ENCODE measurements at places on chromosomes 3 and 15. TPM values are rescaled to one million over a fixed set of nuclear protein-coding genes. Genes with fewer than 3 reads are reported as not detected.

- no peak for DNase-seq
Measured at GRCh38 chr3:120801484-120801883, 58.9 kb downstream of the GTF2E1 start.

DNA sequence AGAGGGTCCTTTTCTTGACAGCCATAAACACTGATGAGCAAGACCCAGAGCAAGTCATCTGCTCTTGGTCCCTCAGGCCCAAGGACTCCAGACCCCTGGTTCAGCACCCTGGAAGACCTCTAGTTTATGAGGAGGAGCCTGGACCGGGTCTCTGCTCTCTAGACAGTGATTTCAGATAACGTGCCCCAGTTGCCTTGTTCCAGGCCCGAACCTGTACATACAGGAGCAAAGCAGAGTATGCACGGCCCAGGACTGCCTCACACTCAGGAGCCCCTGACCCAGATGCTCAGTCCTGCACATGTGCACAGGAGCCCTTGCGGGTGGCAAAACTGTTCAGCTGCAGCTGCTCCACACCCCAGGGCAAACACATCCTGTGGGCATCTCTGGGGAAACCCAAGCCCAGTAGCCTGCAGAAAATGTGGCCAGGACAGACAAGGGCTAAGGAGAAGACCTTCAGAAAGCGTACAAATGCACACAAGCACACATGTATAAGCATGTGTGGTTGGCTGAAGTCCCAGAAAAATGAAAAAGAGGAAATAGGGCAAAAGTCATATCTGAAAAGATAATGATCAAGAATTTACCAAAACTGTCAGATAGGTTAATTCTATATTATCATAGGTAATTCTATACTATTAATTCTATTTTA, 59.9 kb upstream of the CORO2B start:
- DNase-seq: no peak

The JMJD7 gene
- polyA plus RNA-seq: 13.6 TPM

- DNase-seq: no peak
Measured at GRCh38 chr3:186318135-186318534, 43.9 kb downstream of the DGKG start.

The RTP1 gene
- polyA plus RNA-seq: not detected

The PLA2G4D gene
- polyA plus RNA-seq: 0.07 TPM

DNA sequence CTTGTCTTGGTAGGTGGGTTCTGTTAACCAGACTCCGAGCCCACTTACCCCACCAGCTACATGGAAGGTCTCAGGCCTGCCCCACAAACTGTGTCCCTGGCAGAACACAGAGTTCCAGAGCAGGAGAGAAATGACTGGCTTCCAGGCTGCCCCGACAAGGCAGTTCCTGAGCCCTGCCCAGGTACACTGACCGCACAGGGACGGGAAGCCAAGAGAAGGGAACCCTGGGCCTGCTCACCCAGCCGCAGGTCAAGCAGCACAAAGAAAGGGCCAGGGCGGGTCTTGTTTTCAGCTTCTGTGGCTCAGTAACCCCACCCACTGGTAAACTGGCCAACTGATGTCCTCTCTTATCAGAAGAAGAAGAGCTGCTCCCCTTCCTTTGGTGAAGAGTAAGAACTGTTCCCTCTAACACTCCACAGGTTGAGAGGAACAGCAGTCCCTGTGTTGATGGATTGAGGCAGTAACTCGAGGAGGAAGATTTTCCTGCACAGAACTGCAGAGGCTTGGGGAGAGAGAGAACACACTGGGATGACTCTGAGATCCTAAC, 68.4 kb downstream of the CRTC3 start:
- no peak for DNase-seq

The TRIM71 gene
- 10.4 TPM for polyA plus RNA-seq

DNA sequence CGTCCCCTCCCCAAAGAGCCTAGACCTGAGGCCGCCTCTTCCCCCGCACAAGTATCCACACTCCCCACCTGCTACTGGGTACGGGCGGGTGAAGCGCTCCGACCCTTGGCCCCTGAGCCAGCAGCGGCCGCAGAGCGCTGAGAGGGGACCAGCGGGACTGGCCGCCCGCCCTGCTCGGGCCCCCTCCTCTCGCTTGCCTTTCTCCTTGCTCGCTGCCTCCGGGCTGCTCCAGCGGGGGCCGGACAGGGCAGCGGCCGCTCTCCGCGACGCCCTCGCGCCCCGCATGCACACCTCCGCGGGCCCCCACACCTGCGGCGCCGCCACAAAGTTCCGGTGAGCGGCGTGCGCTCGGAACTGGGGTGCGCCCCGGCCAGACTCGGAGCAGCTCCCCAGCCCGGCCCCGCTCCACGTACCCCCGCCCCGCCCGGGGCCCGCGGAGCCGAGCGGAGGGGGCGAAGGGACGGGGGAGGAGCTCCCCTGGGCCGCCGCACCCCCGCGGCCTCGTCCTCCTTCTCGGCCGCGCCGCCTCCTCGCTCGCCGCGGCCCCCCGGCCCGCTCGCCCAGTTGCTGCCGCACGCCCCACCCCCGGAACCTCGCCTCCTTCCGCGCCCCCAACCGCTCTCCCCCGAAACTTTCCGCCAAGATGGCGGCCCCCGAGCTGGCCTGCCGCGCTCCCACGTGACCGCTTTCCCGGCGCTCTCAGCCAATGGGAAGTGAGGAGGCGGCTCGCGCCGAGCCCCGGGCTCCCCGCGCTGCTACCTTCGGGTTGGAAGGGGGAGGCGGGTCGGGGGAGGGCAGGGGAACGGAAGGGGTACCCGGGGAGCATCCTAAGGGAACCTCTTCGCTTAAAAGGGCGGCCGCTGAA, 704 bp downstream of the DLG1 start:
- peak; percentile 88 for DNase-seq

The GOLGA8G gene
- polyA plus RNA-seq: 0.08 TPM

GRCh38 chr3:52521881-52522650, 11.6 kb downstream of the NT5DC2 start:
- no peak for DNase-seq

- DNase-seq: no peak
Measured at GRCh38 chr3:52398670-52399081, 46.2 kb downstream of the SEMA3G start.

The ACVR2B gene
- polyA plus RNA-seq: 23.5 TPM

GRCh38 chr3:23442598-23443383, 239.7 kb downstream of the UBE2E2 start:
- DNase-seq: no peak

DNA sequence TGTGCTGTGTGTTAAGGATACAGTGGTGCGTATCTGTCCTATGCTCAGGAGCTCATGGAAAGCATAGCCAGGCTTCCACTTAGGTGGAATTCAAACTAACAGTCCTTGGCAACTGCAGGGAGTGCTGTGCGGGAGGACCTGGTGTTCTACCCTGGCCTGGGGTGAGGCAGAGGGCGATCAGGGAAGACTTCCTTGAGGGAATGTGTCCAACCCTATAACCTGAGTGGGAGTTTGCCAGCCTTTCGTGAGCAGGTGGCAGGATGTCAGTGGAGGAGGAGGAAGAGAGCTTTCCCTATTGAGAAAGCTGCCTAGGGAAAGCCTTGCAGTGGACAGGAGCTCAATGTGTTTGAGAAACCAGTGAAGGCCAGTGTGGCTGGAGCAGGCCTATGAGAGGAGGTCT, 271.1 kb upstream of the C2CD4B start:
- DNase-seq: no peak

The EBLN2 gene
- polyA plus RNA-seq: 7.7 TPM

The SH3GL3 gene
- polyA plus RNA-seq: 14.2 TPM

GRCh38 chr15:86055688-86056087, 24.0 kb upstream of the AGBL1 start:
- DNase-seq: no peak

The NDN gene
- 70.3 TPM for polyA plus RNA-seq

DNA sequence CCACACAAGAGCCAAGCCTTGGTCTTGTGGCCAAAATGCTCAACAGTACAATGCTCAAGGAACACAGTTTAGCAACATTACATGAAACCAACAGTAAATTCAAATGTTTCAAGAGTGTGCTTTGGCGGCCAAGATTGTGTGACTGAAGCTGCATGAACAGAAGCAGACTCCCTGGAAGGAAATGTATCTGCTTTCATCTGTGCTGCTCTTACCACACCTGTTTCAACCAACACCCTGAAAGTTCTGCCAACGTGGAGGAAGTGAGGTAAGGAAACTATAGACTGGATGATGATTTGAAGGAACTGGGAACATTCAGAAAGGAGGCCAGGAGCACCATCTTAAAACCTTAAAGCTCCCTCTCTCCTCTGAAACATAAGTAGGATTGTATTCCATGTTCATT, 55.7 kb downstream of the MB21D2 start:
- DNase-seq: no peak

DNA sequence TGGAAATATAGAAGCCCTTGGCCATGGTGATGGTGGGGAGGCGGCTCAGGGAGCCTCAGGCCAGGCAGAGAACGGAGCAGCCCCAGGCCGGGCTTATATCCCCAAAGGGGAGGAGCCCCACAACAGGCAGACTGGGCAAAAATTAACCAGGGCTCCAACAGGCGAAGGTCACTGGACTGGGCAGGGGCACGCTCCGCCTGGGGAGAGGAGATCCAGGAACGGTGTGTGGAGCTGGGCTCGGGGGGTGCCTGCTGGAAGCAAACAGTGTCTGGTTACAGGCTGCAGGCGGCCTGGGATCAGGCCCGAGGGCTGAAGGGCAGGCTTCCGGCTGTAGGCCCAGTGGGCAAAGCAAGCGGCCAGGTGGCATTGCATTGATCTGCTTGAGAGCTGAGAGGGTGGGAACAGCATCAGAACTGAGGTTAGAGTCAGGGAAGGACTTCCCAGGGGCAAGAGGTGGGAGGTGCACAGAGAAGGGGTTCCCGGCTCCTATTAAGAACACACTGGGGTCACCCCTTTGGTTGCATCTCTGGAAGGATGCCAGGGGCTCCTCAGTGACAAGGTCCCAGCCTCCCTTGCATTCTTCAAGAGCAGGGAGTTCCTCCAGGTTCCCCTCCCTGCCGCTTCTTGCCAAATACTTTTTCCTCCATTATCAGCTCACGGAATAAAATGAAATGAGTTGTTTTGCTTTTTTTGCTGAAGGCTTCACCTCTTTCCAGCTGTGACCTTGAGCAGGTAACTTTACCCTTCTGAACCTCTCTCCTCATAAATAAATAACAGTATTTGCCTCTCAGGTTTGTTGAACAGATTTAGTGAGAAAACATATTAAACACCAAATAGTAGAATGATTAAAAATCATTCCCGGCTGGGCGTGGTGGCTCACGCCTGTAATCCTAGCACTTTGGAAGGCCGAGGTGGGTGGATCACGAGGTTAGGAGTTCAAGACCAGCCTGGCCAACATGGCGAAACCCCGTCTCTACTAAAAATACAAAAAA, 7.8 kb downstream of the ANPEP start:
- DNase-seq: peak; percentile 31

GRCh38 chr15:80846031-80846815, 67.1 kb downstream of the CEMIP start:
- DNase-seq: no peak

GRCh38 chr3:150106740-150107428, 136.2 kb upstream of the PFN2 start:
- no peak for DNase-seq

- no peak for DNase-seq
Measured at GRCh38 chr3:131025539-131025938, 1.1 kb downstream of the ASTE1 start.

DNA sequence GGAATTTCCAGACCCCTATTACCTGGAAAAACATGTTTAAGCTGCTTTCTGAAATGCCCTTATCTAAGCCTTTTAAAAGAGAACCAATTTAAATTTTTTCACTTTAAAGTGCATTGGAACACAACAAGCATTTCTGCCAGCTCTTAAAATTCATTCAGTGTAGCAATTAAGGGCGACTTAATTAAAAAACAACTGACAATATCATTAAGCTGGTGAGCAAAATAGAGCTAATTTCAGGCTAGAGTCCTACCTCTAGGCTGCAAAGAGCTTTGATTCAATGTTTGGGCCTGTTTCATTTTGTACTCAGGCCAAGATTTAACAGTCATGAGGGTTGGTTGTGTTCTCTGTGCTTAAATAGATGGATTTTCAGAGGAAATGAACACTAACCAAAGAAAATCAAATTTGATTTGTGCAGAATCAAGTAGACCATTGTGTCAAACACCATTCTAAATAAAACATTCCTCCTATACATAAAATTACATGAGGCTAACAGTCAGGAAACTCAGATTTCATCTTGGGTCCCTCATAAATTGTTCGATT, 114.6 kb downstream of the TMEM108 start:
- DNase-seq: no peak

DNA sequence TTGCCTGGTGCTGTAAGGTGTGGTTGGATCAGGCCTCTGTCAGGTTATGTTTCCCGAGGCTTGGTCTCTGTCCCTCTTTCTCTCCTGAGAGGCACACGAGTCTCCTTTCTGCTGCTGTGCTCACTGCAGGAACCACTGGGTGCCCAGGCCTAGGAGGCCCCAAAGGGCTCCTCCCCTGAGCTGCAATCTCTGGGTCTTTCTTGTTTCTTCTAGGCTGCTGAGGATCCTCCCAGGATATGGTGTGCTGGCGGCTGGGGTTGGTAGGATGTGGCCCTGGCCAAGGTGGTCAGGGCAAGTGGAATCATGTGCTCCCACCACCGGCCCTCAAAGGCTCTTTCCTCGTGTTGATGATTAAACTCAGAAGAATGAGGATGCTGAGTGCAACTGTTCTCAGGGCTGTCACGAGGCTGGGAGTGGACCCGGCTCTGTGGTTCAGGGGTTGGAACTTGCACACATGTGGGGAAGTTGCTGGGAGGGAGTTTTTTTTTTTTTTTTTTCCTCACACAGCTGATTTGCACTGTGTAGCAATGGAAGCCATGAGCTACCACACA, 43.6 kb upstream of the CTSH start:
- DNase-seq: peak; percentile 63

The EIF1B gene
- polyA plus RNA-seq: 124 TPM

The GABRB3 gene
- 6.0 TPM for polyA plus RNA-seq

- DNase-seq: no peak
Measured at GRCh38 chr15:26126819-26127387, 263.8 kb upstream of the ATP10A start.

GRCh38 chr15:50996641-50997040, 88.2 kb downstream of the AP4E1 start:
- no peak for DNase-seq

- DNase-seq: no peak
Measured at GRCh38 chr3:117184574-117184973, 475.0 kb downstream of the TUSC7 start.

DNA sequence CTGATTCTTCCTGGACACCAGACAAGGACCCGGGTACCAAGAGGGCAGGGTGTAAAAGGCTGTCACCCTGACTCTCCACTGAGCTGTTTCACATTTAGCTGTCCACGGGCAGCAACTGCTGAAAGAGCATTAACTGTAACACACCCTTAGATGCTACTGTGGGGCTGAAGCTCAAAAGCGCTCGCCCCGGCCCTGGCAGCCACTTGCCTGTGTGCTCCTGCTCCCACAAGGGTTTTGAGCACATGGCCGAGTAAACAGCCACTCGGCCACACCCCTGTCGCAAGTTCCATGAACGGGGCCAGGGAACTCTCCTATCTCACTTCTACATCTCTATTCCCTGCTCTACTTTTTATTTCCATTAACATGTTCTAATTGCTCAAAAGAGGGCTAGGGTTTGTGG, 421.7 kb downstream of the TUSC7 start:
- no peak for DNase-seq

DNA sequence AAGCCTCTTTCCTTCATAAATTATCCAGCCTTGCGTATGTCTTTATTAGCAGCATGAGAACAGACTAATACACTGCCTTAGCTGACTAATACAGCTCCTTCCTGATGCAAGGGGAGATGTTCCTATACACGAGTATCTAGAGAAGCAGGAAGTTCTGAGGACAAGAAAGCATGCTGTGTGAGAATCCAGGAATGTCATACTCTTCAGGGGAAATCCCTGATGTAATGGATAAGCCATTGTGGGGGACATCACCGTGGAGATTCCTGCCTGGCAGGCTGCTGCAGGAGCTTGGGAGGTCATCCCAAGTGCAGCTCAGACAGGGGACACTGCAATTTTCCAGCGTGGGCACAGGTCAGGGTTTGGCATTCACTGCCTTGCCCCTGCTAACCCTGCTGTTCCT, 476.9 kb downstream of the NR2F2 start:
- no peak for DNase-seq
